ENCODE measurements at places on chromosomes 13 and 19. TPM values are rescaled to one million over a fixed set of nuclear protein-coding genes. Genes with fewer than 3 reads are reported as not detected.

DNA sequence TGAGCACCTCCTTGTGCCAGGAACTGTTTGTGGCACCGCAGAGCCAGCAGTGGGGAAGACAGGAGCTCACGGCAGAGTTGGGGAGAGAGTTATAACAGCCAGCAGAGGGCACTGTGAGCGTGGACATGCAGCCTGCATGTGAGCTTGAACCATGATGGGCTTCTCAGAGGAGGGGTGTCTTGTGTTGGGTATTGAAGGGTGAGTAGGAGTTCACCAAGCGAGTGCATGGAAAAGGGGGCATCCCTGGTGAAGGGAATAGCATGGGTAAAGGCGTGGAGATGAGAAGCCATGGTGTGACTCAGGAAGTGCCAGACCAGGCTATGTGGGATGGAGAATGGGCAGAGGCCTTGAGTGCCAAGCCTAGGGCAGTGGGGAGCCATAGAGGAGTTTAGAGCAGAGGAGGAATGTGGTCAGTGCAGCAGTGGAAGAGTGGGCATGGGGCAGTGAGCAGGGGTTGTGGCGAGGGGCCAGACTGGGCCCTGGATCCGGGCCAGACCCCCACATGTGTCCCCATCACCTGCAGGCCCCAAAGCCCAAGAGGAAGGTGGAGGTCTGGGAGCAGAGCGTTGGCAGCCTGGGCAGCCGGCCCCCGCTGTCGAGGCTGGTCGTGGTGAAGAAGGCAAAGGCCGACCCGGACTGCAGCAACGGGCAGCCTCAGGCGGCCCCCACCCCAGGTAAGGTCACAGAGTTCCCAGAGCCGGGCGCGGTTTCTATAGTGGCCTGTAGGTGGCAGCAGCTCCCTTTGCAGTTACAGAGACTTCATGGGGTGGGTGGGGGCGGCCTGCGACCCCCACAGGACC is 11.8 kb upstream of the SHD start:
- DNase-seq, result peak; percentile 62

GRCh38 chr19:16062789-16063188 is 13.5 kb upstream of the TPM4 start:
- DNase-seq, result no peak

GRCh38 chr19:995051-995827 is 5.0 kb upstream of the GRIN3B start:
- DNase-seq, result peak; percentile 76

GRCh38 chr13:41352935-41353840 is 42.1 kb downstream of the NAA16 start:
- peak; percentile 72 for DNase-seq

DNA sequence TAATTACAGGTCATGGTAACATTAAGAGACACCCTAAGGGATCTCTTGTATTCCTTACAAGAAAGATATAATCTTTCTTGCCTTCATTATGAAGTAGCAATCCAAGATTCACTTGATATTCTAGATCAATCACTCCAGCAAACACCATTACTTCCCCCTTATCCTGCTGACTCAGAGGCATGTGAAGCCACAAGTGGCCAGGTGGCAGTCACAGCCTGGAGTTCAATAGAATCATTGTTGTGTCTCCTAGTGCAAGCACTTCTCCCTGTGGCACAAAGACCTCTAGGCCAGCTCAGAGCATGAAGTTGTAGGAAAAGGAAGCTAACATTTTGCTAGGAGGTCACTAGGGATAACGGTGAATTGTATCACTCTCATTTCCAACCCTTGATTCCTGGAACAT is 864.3 kb upstream of the ATXN8OS start:
- DNase-seq, result peak; percentile 10

DNA sequence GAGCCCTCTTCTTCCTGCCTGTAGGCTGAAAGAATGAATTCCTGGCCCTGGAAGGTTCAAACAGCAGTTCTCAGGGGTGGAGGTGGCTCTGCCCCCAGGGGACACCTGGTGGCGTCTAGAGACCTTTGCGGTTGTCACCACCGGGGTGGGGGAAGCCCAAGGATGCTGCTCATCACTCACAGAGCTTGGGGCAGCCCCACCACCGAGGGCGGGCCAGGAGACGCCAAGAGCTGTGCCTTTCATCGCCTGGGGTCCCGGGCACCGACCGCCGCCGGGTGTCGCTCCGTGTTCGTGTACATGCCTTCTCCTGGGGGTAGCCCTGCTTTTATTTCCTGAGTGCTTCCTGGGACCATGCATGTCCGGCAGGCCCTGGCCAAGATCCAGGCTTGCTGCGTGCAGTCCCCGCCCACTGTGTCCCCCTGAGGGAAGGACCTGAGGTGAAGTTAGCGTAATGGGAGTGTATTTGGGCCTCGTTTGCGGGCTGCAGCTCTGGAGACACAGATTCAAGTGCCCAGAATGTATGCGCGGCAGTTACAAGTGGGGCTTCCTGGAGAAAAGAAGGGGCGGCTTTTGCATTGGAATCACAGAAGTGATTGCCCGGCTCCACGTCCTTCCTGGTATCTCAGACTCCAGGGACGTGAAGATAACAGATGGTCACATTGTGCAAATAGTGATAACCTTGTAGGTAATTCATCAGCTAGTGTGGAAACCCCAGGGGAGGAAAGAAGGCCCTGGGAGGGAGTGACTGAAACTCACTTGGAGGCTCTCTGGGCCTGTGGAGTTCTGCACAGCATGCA is 7.8 kb downstream of the DOT1L start:
- no peak for DNase-seq

DNA sequence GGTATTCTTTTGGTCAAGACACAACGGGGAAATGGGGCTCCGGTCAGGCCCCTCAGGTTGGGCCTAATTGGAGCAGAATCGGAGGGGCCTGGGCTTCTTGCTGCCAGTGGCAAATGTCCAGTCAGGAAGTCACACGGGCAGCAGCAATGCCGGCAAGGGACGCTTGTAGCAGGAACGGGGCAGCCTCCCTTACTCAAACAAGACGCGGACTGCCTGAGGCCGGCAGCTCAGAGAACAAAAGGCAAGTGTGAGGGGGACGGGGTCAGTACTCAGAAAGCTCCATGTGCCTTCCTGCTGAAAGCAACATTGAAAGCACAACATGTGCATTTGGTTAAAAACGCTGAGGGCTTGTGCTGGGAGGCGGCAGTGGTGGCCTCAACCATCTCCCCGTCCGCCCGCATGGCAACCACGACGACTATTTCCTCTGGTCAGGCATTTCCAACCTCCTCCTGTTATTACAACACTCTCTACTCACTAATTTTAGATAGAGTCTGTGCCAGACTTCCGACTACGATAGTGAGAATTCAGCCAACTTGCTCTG is 20.5 kb upstream of the RASA3 start:
- DNase-seq, result no peak

- DNase-seq, result no peak
Measured at GRCh38 chr13:27138457-27139093, 33.0 kb downstream of the USP12 start.

DNA sequence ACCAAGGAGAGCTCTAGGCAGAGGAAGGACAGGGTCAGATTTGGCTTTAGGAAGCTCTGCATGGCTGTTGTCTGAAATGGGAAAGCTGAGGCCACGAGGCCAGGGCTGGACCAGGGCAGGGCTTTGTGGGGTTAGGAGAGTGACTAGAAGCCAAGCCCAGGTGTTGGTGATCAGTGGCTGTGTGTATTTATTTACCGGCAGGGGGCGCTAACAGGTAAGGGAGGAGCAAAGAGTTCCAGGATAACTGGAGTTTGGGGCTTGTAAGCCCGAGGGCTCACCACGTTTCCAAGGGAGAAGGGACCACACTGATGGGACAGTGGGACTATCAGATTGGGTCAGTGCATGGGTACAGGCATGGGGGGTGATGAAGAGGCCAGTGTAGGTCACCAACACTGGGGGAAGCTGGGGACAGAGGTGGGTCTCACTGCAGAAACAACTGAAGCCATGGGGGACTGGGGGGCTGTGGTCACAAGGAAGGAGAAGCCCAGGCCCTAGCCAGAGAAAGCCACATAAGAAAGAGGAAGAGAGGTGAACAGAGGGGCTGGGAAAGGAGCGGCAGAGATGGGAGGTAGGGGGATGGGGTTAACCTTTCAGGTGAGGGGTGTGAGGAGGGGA is 3.9 kb downstream of the TMEM147 start:
- peak; percentile 52 for DNase-seq

GRCh38 chr13:110524541-110525257 is 36.8 kb downstream of the RAB20 start:
- no peak for DNase-seq

DNA sequence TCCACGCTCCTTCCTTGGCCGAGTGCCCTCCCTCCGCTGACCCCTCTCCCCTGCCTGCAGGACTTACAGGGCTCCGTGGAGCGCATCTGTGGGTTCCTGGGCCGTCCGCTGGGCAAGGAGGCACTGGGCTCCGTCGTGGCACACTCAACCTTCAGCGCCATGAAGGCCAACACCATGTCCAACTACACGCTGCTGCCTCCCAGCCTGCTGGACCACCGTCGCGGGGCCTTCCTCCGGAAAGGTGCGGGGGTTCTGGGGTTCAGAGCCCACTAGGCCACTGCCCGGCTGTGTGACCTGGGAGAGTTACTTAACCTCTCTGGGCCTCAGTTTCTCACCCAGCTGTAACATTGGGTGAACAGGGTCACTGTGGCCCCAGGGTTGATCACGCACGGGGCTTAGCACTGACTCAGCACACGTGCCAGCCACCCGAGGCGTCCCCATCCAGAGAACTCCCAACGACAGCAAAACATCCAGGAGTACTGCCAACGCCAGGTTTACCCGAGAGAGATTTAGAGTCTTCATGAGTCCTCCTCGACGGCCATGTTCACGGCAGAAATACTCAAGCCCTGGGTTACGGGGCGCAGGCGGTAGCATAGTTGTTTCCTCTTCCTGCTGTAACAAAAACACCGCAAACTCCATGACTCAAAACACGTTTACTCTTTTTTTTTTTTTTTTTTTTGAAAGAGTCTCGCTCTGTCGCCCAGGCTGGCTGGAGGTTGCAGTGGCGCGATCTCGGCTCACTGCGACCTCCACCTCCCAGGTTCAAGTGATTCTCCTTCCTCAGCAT is 9.7 kb upstream of the SPACA4 start:
- DNase-seq, result peak; percentile 76

DNA sequence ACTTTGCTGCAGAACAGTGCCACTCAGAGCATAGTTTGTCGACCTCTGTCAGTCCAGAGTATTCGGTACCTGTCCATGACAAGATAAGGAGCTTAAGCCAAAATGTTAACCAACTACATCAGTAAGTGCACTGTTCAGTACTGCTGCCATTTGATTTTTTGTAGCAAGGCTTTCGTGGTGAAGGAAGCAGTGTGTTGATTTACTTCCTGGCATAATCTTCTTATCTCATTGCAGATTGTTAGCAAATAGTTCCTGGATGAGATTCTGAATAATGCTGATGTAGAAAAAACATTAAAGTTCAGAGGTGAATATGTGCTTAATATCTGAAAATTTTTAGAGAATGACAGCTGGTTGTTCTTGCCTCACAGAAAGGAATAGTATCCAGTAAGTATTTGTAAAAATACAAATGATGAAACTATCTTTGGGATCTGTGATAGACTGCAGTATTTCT is 85.7 kb downstream of the LRRC63 start:
- DNase-seq, result no peak

DNA sequence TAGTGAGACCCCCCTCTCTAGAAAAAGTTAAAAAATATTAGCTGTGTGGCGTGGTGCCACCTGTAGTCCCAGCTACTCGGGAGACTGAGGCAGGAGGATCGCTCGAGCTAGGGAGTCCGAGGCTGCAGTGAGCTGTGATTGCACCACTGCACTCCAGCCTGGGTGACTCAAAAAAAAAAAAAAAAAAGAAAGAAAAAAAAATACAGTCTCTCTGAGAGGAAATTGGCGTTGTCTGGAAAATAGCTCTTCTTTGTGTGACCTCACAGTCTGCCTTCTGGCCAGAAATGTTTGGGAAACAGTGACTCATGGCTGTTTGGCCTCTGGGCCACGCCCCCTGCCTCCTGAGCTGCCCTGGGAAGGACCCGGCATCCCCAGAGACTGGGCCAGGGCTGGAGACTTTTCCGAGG is 10.7 kb downstream of the MARCHF2 start:
- peak; percentile 91 for DNase-seq

GRCh38 chr13:49859560-49859959 is 67.1 kb upstream of the KPNA3 start:
- peak; percentile 18 for DNase-seq

The LRP3 gene
- 53.6 TPM for total RNA-seq

The CGB5 gene
- total RNA-seq, result not detected

The COL5A3 gene
- not detected for total RNA-seq

The FAAP24 gene
- 22.0 TPM for total RNA-seq

The IGSF23 gene
- not detected for total RNA-seq

The TTC9B gene
- not detected for total RNA-seq
